AG04449 (cell line): ENCODE measurements at places on chromosomes 13 and 19.

GRCh38 chr13:49545661-49546060 is 39.7 kb downstream of the RCBTB1 start:
- DNase-seq: no peak

GRCh38 chr13:57857945-57858344 is 226.4 kb downstream of the PCDH17 start:
- DNase-seq: no peak

- DNase-seq: no peak
These were observed 63.1 kb upstream of the FRY start for GRCh38 chr13:31968473-31968872.

- DNase-seq: no peak
These were observed 54.3 kb downstream of the XPO4 start for GRCh38 chr13:20848203-20848602.

DNA sequence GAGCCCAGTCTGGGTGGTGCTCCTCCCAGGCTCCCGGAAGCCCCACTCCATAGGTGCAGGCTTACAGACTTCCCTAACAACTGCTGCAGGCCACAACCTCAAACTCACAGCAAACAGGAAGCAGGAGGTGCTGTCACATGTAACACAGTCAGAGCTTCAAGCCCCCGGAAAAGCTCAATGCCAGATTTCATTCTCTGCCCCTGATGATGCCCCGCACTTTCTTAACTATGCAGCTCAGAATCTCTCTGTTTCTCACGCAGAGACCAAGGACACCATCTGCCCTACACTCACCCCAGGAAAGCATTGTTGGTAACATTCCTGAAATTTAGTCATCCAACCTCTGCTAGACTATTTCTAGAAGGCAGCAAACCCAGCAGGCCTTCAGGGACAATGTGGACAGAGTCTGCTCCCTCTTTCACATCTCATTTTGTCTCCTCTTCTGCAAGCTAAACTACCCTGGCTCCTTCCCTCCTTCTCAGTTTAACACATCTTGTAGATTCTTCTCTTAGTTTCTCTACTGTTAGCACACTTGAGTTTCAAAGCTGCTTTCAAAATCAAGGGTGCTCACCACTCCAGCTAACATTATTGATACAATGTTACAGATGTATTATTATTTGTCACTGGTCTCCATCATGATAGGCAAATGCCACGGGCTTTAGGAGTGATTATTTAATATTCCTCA is 162.5 kb downstream of the KCTD12 start:
- DNase-seq: peak; percentile 51

- no peak for DNase-seq
These were observed 56.2 kb upstream of the ARHGEF7 start for GRCh38 chr13:111058796-111059506.

- DNase-seq: no peak
These were observed 32.0 kb downstream of the KLF5 start for GRCh38 chr13:73090823-73091187.

DNA sequence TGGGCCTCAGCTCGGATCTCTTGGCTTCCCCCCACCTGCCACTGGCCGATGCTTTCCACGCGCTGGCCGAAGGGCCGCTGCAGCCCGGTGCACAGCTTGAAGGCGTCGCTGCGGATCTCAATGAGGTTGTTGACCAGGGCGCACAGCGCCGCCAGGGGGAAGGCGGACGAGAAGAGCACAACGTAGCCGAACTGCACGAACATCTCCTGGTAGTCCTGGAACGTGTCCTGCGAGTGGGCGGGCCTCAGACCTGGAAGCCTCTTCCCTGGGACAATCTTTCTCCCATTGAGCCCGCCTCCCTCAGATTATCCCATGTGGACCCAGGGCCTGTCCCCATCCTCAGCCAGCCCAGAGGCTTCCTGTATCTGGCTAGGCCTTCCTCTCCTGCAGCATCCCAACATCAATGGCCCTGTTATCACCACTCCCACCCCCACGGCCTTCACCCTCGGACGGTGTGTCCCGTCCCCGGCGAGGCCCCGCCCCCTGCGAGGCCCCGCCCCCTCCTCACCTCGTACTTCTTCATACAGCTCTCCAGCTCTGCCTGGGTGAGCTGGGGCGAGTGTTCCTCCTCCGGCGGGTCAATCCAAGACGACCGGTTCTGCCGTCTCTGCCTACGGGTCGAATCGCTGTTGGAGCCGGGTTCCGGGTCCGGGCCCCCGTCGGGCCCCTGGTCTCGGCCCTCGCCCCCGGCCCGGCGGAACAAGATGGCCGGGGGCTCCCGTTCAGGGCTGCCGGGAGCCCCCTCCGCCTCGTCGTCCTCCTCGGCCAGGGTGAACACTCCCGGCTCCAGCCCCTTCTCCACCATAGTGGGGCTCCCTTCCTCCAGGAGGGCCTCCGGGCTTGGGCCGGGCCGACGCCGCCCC is 6.8 kb downstream of the ANO8 start:
- DNase-seq: no peak

- no peak for DNase-seq
These were observed 88.8 kb downstream of the GNG7 start for GRCh38 chr19:2613507-2614295.

GRCh38 chr13:39915418-39915817 is 260.0 kb downstream of the COG6 start:
- no peak for DNase-seq

GRCh38 chr13:89238496-89238895 is 1567.3 kb downstream of the SLITRK5 start:
- no peak for DNase-seq

GRCh38 chr13:22569811-22570210 is 611.0 kb upstream of the SGCG start:
- DNase-seq: no peak
